ENCODE measurements at places on chromosomes 11 and 22.

- no peak overlapping the region for H3K27ac ChIP-seq
- H3K4me3 ChIP-seq, result no peak overlapping the region
- peaks cover 14% of the 10 kb centered on the region for H3K4me1 ChIP-seq
- H3K27me3 ChIP-seq, result no peaks in the 10 kb centered on the region
- DNase-seq, result no peak
Observed at GRCh38 chr22:40567626-40568328, 68.7 kb downstream of the MRTFA start.

DNA sequence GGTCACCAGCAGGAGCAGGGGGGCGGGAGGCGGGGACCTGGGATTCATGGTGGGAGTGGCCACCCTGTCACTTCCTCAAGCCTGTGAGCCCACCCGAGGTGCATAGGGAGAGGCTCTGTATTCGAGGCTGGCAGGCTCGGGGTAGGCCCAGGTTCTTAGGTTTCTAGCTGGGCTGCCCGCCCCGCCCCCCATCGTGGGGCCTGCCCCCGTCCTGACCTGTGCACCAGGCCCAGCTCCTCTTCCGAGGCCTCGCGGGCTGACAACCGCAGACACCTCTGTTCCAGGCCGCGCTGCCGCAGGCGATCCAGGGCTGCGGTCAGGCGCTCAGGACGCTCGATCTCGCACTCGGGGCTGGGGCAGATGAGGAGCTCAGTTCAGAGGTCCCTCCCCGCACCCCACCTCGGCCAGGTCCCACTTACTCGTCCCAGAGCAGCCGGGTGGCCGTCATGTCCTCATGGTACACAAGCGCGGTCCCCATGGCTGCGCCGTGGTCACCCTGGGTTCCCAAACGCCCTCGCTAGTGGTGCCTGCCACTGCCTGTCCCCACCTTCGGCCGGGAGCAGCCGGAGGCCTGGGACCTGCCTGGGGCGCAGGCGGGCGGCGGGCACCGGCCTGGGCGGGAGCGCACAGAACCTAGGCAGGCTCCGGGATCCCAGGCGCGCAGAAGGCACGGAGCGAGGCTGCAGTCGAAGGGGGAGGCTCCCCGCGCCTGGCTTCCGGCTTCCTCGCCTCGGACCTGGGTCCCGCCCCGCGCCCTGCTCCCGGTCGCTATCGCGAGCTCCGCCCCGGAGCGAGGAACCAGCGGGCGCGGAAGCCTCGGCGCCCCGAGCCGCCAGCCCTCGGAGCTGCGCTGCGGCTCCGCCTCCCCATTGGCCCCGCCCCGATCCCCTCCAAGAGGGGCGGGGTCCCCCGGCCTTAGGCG lies at the start of gene HDAC10:
HDAC10 (minus strand) TSS at position 711 of the 922 bp plus-strand sequence; CDS start at position 478, 233 bp downstream.
- H3K36me3 ChIP-seq, result peaks cover 11% of the 10 kb centered on the region
- H3K4me1 ChIP-seq, result peaks cover 39% of the 10 kb centered on the region
- peak within 1 kb of the TSS; percentile 59 for H3K27ac ChIP-seq
- H3K4me3 ChIP-seq, result peak within 1 kb of the TSS; percentile 87
- DNase-seq, result peak; percentile 75

DNA sequence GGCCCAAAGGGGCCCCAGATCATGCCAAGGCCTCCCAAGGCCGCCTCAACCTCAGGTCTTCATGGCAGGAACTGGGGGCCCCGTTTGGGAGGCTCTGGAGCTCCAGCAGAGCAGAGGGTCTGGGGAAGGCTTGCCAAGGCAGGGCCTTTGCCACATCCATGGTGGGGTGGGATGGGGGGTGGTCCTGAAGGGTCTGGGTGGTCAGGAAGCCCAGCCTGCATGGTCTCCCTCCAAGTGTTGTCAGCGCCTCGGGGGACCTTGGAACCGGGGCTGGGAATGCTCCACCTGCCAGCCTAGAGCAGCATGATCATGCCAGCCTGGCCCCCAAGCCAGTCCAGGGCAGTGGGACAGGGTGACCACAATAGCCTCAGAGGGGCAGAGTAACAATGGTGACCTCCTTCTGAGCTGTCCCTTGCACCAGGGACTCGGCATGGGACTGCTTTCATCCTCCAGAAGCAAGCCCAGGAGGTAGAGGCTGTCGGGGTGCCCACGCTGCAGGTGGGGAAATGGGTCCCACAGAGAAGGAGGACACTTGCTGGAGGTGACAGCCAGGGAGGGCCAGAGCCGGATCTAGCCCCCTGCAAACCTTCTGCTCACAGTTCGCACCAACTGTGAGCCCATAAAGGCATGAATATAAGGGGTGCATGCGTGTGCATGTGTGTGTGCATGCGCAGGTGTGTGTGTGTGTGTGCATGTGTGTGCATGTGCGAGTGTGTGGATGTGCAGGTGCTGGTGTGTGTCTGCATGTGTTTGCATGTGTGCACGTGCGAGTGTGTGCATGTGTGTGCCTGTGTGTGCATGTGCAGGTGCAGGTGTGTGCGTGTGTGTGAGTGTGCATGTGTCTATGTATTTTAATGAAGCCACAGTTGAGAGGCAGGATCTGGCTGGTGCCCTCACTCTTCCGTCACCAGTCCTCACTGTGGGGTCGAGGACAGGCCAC lies 63.8 kb downstream of the MYEOV start:
- no peak overlapping the region for H3K4me3 ChIP-seq
- H3K4me1 ChIP-seq, result no peaks in the 10 kb centered on the region
- no peak for DNase-seq
- H3K36me3 ChIP-seq, result no peaks in the 10 kb centered on the region
- no peak overlapping the region for H3K27ac ChIP-seq

GRCh38 chr11:65834202-65834601 lies 439 bp downstream of the SNX32 start:
- H3K4me1 ChIP-seq, result peaks cover 19% of the 10 kb centered on the region
- no peak overlapping the region for H3K27ac ChIP-seq
- no peaks in the 10 kb centered on the region for H3K27me3 ChIP-seq
